Left ventricle myocardium superior (tissue), 1 donor: ENCODE measurements at places on chromosomes 12 and 14. TPM values are rescaled to one million over a fixed set of nuclear protein-coding genes. Genes with fewer than 3 reads are reported as not detected.

Gene CCDC175
- not detected for total RNA-seq

Gene CCDC197
- total RNA-seq = 0.74 TPM

Gene C14orf180
- 53.8 TPM for total RNA-seq

DNA sequence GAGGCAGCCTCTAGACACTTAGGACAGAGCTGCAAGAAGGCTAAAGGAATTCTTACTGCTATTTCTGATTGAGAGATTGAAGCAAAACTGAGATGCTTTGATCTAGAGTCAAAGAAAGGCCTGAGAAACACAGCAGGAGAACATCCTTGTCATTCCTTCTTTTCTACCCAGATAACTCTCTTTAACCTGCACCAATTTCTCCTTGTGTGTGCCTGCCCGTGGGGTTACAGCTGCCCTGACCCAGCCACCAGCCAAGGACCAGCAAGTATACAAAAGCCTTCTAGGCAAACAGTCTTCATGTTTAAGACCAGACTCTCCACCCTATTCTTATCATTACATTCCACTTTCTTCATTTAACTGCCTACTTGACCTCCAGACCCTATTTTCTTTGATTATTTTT is 81.7 kb upstream of the PRB2 start:
- DNase-seq = no peak

- DNase-seq = peak; percentile 47
Measured at GRCh38 chr12:12017135-12017581, 53.6 kb upstream of the BCL2L14 start.

DNA sequence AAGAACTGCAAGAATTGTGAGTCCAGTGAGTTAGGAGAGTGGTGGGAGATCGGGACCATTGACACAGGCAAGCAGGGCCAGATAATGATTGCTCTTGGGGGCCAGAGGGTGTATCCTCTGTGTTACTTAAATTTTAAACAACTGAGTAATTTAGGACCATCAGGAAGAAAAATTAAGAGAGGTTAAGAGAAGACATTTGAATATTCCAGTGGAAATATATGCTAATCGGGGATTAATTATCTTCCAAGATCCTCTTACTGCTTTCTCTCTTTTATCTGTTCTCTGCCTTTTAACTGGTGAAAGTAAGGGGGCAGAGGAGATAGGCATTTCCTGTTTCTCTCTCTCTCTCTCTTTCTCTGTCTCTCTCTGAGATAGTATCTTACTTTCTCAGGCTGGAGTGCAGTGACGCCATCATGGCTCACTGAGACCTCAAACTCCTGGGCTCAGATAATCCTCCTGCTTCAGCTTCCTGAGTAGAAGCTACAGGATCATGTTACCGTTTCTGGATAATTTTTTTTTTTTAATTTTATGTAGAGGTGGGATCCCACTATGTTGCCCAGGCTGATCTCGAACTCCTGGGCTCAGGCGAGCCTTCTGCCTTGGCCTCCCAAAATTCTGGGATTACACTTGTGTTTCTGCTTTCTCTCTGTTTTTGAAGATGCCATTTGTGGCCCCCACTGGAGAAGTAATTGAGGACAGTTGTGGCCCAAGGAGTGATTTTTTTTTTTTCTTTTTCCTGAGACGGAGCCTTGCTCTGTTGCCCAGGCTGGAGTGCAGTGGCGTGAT is 85.1 kb downstream of the DIP2B start:
- DNase-seq = no peak

DNA sequence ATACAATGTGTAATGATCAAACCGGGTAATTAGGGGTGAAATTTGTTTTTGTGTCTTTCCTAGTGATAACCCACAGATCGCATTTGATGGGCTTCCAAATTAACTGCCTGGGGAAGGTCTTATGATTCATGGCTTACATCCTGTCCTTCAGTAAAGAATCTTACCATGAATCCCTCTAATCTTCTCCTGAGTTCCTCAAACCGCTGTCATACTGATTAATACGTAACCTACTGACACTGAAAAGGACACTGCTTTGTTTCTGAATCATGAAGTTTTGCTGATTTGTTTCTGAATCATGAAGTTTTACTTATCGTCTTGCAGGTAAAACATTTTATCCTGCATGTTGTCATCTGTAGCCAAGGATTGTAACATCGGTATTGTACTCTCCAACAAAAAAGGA is 52.0 kb upstream of the CRY1 start:
- DNase-seq = no peak

- DNase-seq = no peak
Measured at GRCh38 chr12:127277882-127278281, 989.1 kb upstream of the TMEM132C start.
